Naive B cell (primary cell): ENCODE measurements at places on chromosomes 16 and 17.

DNA sequence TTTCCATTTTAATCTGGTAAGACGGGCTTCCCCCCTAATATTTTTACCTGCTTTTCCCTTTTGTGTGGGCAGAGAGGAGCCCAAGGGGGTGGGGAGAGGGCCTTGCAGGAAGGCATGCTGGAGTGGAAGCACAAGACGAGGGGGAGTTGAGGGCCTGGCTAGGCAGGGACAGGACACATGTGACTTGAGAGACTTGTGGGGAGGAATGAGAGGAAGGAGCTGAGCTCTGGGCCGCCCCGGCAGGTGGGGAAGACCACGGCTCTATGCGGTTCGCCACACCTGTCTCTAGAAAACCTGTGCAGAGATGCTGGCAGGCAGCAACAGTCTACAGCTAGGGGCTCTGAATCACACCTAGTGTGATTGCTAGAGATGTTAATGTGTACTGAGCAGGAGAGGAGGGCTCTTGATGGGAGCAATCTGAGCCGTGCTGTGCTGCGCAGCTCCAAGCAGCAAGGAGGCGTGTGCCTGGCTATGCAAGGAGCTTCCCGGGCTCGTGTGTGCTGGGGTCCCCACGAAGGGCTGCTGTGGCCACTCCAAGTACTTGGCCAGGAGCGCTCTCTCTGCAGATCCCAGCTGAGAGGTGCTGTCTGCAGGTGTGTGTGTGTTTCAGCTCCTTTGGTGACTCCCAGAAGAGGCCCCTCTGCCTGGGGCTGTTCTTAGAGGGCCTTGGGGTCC lies 50.2 kb downstream of the PDPK1 start:
- no peak for DNase-seq

DNA sequence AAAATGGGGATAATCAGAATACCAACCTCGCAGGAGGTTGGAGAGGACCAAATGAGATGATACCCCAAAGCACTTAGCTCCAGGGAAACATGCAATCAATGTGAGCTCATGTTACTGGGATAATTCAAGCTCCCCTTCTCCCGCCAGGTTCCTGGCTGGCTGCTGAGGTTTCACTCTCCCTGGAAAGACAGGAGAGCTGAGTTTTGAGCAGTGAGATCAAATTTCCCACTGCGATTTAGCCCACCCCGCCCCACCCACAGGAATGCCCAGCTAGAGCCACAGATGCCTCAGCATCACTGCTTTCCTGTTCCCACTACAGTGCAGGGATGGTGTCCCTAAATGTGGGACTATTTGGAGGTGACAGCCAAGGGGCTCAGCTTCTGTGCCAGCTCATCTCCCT lies 56.7 kb downstream of the ZNF423 start:
- no peak for DNase-seq

DNA sequence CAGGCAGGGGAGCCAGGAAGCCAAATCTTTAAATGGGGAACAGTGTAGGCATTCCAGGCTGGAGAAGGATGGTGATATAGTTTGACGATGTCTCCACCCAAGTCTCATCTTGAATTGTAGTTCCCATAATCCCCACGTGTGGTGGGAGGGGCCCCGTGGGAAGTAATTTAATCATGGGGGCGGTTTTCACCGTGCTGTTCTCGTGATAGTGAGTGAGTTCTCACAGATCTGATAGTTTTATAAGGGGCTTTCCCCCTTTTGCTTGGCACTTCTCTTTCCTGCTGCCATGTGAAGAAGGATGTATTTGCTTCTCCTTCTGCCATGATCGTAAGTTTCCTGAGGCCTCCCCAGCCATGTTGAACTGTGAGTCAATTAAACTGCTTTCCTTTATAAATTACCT lies 28.8 kb downstream of the GINS3 start:
- no peak for DNase-seq

GRCh38 chr17:66306446-66306845 lies 4.0 kb downstream of the PRKCA start:
- no peak for DNase-seq

DNA sequence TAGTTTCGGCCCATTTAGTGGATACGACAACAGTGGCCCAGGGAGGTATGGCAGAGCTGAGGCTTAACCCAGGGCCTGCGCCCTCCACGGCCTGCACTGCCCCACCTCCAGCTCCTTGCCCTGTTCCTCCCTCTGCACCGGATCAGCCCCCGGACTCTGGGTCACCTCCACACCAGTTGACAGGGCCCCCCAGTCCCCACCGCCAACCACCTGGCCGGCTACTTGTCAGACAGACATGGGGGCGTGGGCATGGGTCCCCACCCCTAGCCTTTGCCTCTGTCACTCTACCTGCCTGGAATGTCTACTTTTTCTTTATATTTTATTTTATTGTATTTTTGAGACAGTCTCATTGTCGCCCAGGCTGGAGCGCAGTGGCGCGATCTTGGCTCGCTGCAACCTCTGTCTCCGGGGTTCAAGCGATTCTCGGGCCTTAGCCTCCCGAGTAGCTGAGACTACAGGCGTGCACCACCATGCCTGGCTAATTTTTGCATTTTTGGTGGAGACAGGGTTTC lies 3.0 kb upstream of the ACTG1 start:
- no peak for DNase-seq

GRCh38 chr16:85608515-85608885 lies 4.6 kb upstream of the GSE1 start:
- no peak for DNase-seq

DNA sequence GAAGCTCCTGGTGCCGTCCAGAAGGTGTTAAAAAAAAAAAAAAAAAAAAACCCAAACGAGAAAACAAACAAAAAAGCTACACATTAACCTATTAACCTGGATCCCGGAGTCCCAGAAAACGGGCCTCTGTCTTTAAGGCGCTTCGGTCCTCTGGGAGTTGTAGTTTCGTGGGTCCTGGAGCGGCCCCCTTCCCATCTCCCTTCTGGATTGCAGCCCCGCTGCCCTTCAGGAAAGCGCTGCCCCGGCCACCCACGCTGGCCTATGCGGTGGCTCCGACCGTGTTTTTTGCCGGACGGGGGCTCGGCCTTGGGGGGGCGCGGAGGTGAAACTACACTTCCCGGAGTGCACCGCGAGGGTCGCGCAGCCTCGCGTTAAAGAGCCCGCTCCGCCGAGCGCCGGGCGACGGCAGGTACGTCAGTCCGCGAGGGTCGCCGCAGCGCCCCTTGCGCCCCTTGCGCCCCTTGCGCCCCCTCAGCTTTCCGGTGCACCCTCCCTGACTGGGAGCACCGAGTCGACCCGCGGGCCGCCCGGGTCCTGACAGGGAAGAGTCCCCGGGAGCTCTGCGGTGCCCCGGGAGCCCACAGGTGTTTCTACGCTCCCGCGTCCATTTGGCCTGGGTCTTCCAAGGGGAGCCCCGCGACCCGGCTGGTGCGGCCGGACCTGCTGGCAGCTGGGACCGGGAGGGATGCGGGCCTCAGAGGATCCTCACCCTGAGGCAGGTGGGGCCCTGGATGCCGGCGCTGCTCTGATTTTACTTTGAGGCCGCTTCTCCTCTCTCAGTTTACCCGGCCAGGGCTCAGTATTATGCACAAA lies at the start of gene FCSK:
TSS of gene FCSK (plus strand) at position 374 of the 813 bp plus-strand sequence. CDS start 8,596 bp downstream, outside the sequence.
- peak; percentile 86 for DNase-seq

GRCh38 chr16:12293017-12293618 lies 316.6 kb downstream of the SNX29 start:
- no peak for DNase-seq

- no peak for DNase-seq
Measured at GRCh38 chr16:72025404-72026114, 17.0 kb downstream of the DHODH start.

GRCh38 chr16:20735490-20735889 lies 6.1 kb downstream of the THUMPD1 start:
- DNase-seq: no peak

DNA sequence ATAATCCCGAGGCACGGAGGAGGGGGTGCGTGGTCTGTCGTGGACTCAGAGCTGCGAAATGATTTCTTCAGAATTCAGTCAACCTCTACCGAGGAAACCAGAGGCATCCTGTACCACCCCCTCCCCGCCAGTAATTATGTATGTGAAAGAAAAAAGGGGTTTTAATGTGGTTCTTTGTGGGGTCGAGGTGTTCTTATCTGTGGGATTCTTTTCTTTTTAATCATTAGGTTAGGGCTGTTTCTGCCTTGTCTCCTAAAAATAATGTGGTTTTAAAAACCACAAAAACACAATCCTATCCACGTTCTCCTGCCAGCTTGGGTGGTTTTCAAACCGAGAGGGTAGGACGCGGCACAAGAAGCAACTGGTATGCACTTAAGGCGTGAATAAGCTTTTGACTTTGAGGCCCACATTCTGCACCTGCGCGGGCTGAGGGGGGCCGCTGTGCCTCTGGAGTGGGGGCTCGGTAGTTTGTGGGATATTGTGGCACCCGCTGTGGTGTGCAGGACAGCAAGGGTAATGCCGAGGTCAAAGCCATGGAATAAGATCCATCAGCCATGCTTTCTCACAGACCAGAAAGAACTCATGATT lies 1.0 kb downstream of the SLC47A1 start:
- no peak for DNase-seq

DNA sequence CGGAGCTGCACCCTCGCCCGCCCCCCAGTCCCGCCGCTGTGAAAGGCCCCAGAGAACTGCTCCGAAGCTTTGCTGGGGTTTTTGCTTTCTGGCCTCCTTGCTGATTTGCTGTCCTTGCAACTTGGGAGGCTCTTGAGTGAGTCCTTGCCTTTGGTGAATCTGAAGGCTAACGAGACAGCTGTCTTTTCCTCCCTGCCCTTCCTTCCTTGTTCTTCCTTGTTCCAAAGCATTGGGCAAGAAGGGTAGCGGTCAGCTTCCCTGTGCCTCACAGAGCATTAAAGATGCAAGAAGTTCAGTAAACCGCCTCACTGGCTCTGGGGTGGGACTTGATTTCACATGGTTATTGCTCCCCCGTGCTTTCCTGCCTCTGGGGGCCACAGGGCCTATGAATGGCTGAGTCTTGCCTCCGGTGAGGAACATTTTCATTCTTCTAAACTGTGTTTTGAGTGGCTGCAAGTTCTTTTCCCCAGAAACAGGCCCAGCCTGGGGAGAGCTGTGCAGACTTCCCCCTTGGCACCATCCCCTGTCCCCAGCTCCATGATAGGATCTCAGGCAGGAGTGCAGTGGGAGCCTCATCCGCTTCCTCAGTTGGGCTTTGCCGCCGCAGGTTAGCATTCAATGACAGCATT lies 1.4 kb downstream of the YPEL2 start:
- DNase-seq: no peak

GRCh38 chr17:81294512-81295030 lies 536 bp downstream of the SLC38A10 start:
- no peak for DNase-seq

DNA sequence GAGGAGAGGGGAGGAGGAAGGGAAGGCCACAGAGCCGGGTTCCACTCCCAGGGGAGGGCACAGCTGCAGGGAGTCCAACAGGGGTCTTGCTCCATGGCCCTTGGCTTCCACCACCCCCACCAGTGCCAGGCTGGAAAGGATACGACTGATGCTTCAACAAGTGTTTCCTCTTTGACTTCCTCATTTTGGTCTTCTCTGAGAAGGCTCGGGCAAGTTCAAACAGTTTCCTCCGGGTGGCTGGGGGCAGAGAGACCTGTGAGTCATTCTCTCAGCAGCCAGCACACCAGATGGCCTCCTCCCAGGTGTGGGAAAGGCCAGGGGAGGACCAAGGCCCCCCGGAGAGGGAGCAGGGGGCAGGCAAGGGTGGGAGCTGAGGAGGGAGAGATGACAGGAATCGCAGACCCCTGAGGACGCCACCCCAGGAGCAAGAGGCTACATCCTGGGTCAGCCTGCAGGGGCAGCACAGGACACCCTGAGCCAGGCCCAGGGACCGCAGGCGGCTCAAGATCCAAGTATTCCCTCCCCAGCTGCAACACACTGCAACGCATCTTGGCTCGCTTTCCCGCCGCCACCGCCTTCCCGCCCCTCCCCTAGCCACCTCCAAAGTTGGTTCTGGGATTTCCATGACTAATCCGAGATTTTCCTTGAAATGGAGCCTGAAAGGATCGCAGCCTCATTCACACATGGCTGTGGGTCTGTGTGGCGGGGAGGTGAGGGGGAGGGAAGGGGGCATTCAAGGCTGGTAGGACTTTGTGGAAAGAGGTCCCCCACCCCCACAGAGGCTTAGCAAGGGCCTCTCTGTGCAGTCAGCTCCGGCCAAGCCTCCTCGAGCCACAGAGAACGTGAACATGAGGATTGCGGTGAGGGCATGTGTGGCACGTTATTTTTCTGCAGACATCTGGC lies 18.4 kb upstream of the MRPS23 start:
- DNase-seq: peak; percentile 70

GRCh38 chr17:37322106-37322505 lies 53.7 kb upstream of the C17orf78 start:
- DNase-seq: no peak

GRCh38 chr16:56277075-56277474 lies 85.8 kb downstream of the GNAO1 start:
- no peak for DNase-seq

GRCh38 chr17:82436601-82437324 lies 13.8 kb downstream of the CYBC1 start:
- DNase-seq: no peak

- DNase-seq: no peak
Measured at GRCh38 chr17:75059369-75060345, 12.6 kb downstream of the KCTD2 start.
